ENCODE measurements at places on chromosomes 3 and 15.

- peak; percentile 25 for ATAC-seq
Observed at GRCh38 chr3:195094191-195094921, 176.6 kb downstream of the XXYLT1 start.

DNA sequence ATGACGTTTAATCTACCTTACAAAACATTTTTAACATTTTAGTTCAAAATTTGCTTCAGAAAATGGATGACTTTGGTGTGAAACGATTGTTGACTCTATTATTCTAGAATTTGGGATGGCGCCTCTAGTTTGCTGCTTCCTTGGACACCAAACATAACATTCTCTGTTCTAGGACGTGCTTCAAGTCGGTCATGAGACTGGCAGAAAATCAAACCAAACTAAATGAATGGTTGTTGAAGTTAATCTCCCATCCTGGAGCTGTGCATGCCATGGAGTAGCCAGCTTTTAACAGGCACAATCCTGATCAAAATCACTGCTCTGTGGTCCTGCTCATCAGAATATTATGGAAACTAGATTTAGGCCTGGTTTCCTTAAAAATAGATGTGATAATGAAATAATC lies 9.6 kb upstream of the LRRFIP2 start:
- ATAC-seq, result no peak

DNA sequence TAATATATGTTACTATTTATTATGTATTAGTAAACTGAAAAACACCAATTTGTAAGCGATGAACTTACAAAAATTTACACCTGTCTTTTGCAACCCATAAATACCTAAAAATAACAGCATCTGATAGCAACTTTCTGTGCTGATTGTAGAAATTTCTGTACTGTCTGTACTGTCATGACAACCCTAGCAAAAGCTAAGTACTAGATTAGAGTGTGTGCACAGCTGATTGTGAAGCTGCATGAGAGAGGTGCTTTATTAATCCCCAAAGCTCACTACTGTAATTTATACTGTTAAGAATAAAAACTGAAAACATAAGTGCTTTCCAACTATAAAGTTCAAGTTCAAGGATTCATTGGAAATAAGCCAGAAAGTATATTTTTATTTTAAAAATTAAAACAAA lies 815 bp downstream of the BCL2A1 start:
- no peak for ATAC-seq

GRCh38 chr3:135232226-135232625 lies 437.2 kb downstream of the EPHB1 start:
- no peak for ATAC-seq

- ATAC-seq, result no peak
Observed at GRCh38 chr3:99159220-99159762, 257.8 kb upstream of the DCBLD2 start.

GRCh38 chr3:101414121-101414520 lies 93.7 kb upstream of the IMPG2 start:
- ATAC-seq, result no peak

DNA sequence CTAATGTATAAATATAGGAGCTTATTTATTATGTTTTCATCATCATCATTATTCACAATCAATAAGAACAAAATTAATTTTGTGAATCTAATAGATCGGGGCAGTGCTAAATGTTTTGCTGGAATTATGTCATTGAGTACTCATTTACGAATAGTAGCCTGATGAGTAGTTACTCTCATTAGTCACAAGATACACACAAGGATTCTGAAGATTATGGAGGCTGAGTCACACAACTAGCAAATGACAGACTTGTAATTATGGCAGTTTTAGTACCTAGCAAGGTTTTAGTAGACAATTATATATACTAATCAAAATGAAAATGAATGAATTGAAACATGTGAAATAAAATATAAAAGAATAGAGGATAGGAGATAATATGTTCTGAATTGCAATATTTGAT lies 954.2 kb downstream of the CADM2 start:
- no peak for ATAC-seq

GRCh38 chr15:68843425-68844311 lies 23.0 kb upstream of the ANP32A start:
- ATAC-seq, result peak; percentile 21

- no peak for ATAC-seq
Observed at GRCh38 chr15:91067036-91067435, 33.0 kb upstream of the SV2B start.

DNA sequence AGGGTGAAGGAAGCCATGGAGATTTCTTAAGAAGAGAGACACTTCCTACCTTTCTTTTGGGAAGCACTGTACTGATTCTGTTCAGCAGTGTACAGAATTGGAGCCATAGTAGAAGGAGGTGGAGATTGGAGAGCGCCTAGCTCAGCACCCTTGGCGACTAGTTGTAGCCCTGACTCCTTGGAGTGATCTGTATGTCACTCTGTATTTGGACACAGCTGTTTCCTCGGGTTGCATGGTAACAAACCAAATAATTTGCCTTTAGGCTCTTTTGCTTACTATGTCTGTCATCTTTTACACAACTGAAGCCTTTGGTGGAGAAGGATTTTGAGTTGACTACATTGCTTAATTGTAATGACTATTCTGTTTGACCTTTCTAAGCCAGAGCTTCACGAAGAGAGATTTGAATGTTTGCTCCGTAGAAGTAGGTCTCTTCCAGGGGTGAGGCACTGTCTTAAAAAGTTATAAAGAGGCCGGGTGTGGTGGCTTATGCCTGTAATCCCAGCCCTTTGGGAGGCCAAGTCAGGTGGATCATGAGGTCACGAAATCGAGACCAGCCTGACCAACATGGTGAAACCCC lies 77.1 kb downstream of the AKAP13 start:
- peak; percentile 25 for ATAC-seq

DNA sequence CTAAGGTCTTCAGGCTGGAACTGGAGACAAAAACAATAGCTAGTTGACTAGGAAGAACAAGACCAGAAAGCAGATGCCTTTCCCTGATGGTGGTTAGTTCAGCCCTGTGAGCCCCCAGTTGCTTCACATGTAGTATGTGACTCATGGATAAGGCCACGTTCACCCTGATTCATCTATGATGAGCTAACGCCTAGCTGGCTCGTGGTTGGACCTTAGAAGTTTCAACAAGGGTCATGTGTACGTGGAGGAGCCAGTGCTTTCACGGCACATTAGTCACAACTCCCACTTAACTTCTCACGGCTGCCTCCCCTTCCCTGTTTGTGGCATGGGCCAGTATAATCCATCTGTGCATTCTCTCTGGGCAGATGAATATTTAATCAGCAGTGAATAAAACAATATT lies 20.6 kb downstream of the COL8A1 start:
- no peak for ATAC-seq

GRCh38 chr3:115062412-115062956 lies 84.6 kb downstream of the ZBTB20 start:
- ATAC-seq, result no peak

DNA sequence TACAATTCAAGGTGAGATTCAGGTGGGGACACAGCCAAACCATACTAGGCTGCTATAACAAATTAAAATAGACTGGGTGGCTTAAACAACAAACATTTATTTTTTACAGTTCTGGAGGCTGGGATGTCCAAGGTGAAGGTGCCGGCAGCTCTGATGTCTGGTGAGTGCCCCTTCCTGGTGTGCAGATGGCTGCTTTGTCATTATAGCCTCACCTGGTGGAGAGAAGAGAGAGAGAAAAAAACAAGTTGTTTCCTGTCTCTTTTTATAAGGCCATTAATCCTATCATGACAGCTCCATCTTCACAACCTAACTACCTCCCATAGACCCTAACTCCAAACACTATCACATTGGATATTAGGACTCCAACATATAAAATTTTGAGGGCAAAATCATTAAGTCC lies 279.7 kb downstream of the ZIC1 start:
- ATAC-seq, result no peak

- ATAC-seq, result no peak
Observed at GRCh38 chr3:82082796-82083195, 321.4 kb upstream of the GBE1 start.

DNA sequence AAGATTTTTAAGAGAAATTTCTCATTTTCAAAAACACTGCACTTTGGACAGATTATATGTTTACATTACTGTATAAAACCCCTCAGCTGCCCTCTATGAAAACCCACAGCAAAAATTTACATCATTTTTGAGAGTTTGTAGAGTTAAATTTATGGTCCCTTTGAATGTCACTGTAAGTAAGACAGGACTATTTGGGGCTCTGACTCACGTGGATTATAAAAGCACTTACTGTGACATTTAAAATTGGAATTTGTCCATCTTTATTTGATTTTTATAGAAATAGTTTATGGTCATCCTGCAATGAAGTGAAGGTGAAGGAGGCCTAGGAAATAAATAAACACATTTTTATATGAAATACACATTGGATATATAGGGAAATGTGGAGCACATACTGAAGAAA lies 149.6 kb downstream of the GAP43 start:
- no peak for ATAC-seq

GRCh38 chr3:62529230-62529629 lies 155.9 kb upstream of the FEZF2 start:
- ATAC-seq, result no peak

GRCh38 chr3:29764041-29764440 lies 483.2 kb downstream of the RBMS3 start:
- ATAC-seq, result no peak

DNA sequence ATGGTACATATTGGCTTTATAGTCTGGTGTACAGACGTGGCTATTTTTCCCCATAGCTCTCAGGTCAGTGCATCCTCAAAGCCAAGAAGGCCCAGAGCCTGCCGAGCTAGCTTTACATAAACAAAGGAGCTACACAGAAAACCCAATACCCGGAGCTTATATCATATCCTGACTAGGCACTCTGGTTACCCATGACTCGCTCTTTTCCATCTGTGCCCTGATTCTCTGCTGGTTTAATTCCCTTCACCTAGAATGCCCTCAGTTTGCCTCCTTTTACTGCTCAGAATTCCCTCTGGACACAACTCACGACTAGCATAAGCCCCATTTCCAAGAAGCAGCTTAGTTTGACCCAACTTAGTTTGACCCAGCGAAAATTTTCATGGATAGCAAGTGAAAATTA lies 110.8 kb downstream of the TIGIT start:
- ATAC-seq, result no peak

All from activated CD4-positive, CD25-positive, alpha-beta regulatory T cell treated with anti-CD3 and anti-CD28 coated beads, Interleukin-2, amount 50 U/mL, for 24 hours (primary cell).